SK-N-SH (cell line): ENCODE measurements at places on chromosomes 2 and 18.
A peak's percentile ranks its signal among the peaks of the same experiment; 100 is the strongest.

DNA sequence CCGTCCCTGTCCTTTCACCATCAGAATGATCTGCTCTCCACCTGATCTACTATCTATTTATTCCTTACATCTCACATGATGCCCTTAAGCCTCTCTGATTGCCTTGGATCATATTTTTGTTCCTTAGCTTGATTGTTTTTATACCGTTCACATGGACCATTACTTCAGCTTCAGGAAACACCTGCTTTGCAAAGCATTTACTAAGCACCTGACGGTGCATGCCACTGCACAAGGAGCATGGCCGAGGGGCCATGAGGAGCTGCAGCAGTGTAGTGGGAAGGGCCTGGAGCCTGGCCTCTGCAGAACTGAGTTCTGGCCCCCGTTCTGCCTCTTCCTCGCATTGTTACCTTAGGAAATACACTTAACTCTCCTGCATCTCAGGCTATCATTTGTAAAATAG lies 124.1 kb upstream of the NDUFV2 start:
- no peak for DNase-seq

GRCh38 chr2:127465258-127465657 lies 47.0 kb downstream of the PROC start:
- DNase-seq, result no peak

DNA sequence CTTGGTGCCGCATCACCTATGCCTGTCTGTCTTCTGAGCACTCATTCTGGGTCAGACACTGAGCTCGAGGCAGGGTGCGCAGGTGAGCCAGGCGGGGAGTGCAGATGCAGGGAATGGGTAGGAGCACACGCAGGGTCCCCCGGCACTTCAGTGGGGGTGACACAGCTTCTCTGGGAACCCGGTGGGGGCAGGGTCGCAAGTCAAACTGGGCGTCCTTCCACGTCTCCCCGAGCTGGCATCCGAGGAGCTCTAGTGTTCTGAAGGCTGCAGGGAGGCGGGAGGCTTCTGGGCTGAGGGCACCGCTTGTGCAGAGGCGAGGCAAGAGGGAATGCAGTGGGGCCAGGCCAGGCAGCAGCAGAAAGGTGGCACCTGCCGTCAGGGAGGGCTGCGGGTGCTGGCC lies 86.0 kb downstream of the DGKD start:
- no peak for DNase-seq

DNA sequence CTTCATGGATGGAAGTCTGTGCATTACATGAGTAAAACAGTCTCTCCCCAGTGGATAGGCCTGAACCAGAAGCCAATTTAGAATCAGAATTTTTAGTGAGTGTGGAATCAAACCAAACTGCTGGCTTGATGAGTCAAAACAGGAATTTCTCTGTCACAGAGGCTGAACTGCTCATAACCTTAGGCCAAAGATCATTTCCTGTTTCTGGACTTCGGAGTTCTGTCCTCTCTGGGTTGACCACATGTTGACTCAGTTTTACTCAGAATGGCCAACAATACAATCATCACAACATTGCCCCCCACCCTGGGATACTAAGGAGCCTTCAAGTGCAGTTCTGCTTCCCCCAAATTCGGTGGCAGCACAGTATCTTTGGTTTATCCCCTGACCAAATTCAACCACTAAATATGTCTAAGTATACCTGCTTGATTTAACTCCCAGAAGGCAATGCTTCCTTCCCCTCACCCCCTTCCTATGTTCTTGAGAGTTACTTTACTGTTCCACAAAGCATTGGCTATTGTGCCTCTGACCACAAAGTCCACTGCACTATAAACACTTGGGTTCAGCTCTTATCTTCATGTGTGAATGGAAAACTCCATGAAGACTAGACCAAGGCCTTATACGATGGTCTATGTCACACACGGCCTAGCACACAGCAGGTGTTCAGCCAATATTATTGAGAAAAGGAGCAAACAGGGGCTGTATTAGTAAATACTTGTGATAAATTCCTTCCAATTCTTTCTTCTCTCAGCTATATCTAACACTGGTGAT lies 67.8 kb downstream of the NXPH2 start:
- DNase-seq, result no peak

DNA sequence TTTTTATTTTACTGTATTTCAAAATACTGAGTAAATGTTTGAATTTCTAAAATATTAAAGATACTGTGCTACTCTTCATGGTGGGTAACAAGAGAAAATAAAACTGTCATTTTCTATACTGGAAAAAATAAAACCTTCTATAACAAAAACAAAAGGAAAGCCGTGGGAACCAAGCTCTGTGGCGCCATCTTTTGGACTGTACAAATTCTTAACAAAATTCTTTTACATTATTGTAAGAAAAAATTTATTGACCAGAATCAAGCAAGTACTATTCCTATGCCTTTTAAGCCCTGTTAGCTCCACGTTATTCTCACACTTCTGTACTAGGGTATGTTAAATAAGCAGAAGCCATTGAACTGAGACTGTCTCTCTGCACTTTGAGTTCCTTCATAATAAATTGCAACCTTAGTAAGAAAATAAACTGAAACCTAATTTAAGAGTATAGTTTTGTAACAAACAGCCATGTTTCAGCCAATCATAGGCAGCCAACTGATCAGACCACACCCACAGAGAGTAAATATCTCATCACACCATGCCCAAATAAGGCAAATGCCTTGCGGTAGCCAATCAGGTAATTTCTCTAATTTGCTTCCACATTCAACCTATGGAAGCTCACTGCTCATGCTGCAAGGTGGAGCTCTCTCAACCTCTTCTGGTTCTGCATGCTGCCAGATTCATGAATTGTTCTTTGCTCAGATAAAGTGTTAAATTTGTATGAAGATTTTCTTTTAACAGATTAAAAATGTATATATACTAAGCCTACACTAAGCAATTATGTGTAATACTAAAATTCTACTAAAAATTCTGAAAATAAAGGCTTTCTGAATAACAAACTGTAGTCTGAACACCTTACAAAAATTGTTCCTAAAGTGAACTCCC lies 42.2 kb downstream of the HIBCH start:
- peak; percentile 6 for DNase-seq

- DNase-seq, result no peak
Measured at GRCh38 chr2:169983506-169983905, 156.3 kb downstream of the UBR3 start.

GRCh38 chr2:88711289-88711688 lies 19.8 kb downstream of the RPIA start:
- no peak for DNase-seq

GRCh38 chr2:138104071-138104470 lies 139.8 kb downstream of the HNMT start:
- DNase-seq, result no peak

- DNase-seq, result no peak
Measured at GRCh38 chr2:238761868-238762267, 86.0 kb upstream of the TWIST2 start.

- no peak for DNase-seq
Measured at GRCh38 chr2:111017034-111017622, 103.6 kb upstream of the BCL2L11 start.
